ENCODE measurements at places on chromosomes 11 and 22.

- no peak for DNase-seq
Observed at GRCh38 chr11:1623716-1624115, 1.8 kb upstream of the KRTAP5-4 start.

GRCh38 chr22:35154937-35155387, 89.0 kb downstream of the ISX start:
- DNase-seq: no peak

DNA sequence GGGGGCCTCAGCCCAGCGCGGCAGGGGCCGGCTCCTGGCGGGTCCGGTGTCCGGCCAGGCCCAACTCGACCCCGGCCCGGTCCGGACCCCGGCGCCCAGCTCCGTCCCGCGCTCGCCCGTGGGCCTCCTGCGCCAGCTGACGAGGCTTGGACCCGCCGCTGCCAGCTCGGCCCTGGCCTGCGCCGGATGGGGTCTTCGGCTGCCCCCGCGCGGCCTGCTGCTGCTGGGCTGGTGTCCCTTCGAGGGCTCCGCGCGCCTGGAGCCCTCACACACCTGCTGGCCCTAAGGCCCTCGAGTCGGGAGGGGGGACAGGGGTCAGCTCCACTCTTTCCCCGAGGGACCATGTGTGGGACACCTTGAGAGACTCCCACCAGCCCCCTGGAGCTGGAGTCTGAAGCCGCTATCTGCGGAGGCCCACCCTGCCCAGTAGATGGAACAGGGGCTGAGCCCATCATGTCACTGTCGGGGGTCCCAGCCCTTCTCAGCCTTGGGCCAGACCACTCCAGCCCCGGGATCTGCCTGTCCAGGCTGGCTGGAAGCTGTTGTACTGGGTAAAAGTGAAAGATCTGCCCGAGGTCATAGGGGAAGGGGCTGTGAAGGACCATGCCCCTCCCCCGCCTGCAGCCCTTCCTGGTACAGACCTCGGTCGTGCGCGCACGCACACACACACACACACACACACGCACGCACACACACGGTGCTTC, 768 bp upstream of the CDKN1C start:
- no peak for DNase-seq

DNA sequence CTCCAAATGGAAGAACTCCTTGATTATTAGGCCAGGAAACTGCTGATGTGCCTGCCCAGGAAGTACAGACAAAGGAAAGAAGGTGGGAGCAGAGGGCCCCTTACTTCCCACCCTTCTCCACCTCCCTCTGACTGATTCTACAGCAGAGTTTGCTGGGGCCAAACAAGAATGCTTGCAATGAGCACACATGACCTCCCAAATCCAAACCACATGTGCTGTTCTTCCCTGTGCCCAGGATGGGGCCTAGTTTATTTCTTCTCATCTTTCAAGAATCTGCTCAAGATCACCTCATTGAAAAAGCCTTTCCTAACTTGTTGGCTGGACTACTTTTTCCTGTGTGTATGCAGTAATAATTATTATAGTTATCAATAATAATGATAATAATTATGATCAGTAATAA, 286.1 kb downstream of the RAB38 start:
- DNase-seq: no peak

DNA sequence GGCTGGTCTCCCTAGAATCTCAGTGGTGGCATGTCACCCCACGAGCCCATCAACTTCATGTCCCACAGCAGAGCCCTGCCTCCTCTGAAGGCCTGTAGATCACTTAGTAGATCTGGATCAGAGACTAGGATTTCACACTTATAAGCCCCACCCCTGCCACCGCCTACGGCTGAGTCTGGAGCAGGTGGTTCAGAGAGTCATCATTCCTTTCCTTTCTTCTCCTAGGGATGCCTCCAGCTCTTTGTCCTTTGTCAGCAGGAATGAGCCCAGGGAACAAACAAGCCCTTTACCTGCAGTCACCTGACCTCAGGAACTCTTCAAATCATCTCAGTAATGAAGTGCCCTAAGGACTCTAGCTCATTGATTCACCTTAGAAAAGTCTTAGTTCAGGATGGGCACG, 37.8 kb downstream of the SCGB1A1 start:
- DNase-seq: no peak
